ENCODE measurements at places on chromosomes 4 and X. TPM values are rescaled to one million over a fixed set of nuclear protein-coding genes. Genes with fewer than 3 reads are reported as not detected.

The FHDC1 gene
- 0.88 TPM for total RNA-seq

DNA sequence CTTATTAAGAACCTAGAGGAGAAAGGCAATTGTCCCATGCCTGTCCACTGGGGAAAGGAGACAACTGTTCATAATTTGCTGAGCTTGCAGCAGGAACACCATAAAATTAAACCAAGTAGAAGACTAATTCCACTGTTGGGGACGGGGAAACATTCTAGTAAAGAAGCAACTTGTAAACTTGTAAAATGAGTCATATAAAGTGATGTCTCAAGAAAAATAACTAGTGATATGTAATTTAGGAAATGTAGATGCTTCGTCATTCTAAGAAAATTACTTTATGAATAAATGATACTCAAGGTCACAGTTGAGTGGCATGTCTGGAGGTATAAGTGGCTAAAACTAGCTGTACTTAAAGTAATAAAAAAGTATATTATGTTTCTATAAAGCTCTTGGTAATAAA is 121.2 kb upstream of the MID1 start:
- no peaks in the 10 kb centered on the region for H3K36me3 ChIP-seq
- H3K4me3 ChIP-seq, result no peak overlapping the region
- H3K27ac ChIP-seq, result no peak overlapping the region
- no peaks in the 10 kb centered on the region for H3K27me3 ChIP-seq
- H3K4me1 ChIP-seq, result no peaks in the 10 kb centered on the region

The RNF212 gene
- total RNA-seq, result 1.3 TPM

The UGT2B17 gene
- total RNA-seq, result not detected

DNA sequence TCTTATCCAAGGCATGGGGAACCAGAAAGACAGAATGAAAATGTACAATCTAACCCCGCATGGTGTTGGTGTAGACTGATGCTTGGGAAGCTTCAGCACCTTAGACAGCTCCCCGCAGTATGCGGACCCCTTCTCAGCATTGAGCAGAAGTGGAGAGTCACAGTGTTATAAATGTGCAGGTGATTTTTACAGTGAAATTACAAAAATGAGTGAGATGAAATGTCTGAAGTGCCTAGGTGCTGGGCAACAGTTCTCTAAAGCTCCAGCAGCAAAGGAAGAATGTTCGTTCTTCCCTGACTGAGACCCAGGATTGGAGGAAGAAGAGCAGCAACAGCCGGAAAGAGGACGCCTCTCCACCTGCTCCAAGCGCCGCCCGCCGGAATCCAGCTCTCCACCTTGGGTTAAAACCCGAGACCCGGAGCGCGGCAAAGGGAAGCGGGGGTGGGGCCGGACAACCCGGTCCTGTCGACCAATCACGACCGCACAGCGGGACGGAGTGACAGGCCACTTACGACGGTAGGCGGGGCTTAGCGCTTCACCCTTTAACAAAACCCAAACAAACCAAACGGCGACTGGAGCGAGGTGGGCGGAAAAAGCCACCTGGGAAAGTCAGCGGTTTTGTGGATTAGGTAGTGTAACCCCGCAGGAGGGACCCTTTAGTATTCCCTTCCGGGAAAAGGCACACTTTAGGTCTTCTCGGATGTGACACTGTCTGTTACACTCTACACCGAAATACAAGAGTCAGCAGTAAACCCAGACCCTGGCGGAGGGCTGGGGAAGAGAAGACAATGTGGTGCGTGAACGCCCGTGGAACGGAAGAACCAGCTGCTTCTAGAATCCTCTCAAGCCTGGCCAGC is at the start of gene GLRA3:
Gene GLRA3 (minus strand): TSS at position 403 of the 857 bp plus-strand sequence. CDS start 436 bp downstream, outside the sequence.
- no peaks in the 10 kb centered on the region for H3K27me3 ChIP-seq
- H3K4me3 ChIP-seq, result no peak within 1 kb of the TSS
- no peaks in the 10 kb centered on the region for H3K4me1 ChIP-seq
- peak; percentile 76 for DNase-seq
- no peaks in the 10 kb centered on the region for H3K36me3 ChIP-seq

The CC2D2A gene
- total RNA-seq, result 37.1 TPM

Data from aorta (tissue), 5 donors.